ENCODE measurements at places on chromosomes 6 and 20.

- DNase-seq, result no peak
Observed at GRCh38 chr6:56868687-56869086, 86.2 kb upstream of the BEND6 start.

DNA sequence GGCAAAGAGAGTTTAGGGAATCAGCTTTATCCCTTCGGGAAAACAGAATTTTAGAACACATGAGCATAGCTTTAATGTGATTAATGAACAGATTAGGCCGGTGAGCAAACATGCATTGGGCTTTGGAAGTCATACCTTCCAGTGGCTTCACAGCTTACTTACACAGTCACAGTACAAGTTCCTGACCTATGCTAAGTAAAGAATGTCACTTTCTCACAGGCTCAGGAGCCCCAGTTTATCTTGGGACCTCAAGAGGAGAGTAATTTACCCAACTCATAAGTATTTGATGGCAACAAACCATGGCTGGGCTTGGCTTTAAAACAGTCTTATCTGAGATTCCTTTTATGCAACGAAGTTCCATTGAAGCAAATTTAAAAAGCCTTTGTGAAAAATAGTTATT is 195.9 kb downstream of the AKAP7 start:
- DNase-seq, result no peak

DNA sequence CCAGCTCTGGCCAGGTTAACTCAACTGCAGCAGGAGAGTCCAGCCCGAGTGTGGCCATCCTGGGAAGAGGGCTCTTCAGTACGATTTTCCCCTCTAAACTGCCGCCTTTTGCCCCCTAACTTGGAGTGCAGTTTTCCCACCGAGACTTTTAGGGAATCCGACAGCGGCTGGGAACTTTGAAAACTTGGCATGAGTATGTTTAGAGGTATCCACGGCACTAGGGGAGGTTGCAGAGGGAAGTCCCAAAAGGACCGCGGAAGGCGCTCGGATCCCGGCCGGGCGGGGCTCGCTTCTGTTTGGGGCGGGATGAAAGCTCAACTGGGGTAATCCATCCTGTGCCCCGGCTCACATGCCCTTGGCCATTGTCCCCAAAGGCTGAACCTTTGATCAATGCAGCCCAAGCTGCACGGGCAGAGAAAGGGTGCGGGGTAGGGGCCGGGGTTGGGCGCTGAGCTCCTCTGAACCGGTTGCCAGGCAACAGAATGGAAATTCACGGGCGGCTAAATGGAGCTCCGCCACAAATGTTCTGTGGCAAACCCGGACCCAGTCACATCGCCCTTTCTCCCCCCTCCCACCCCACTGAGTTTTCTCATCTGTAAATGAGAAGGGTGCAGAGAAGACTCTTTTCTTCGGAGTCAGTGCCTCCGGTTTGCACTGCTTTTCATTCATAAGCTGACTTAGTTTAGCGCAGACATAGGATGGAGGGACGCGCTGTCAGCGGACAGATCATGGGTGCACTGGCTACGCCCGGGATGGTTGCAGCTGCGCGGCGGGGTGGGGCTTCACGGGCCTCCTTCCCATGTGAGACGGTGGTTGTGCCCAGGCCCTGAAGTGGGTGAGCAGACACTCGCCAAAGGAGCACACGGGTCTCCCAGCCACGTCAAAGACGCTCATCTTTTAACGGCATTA is 2.3 kb downstream of the BMP6 start:
- DNase-seq, result no peak

- no peak for DNase-seq
Observed at GRCh38 chr6:163170294-163170883, 244.1 kb upstream of the QKI start.

- DNase-seq, result no peak
Observed at GRCh38 chr6:146781836-146782235, 183.1 kb downstream of the ADGB start.

GRCh38 chr6:96626759-96627364 is 63.9 kb downstream of the FHL5 start:
- no peak for DNase-seq

- DNase-seq, result no peak
Observed at GRCh38 chr6:13467216-13467600, 20.2 kb downstream of the GFOD1 start.

GRCh38 chr6:12007473-12007872 is 4.6 kb upstream of the HIVEP1 start:
- DNase-seq, result no peak

- DNase-seq, result no peak
Observed at GRCh38 chr20:44587035-44587980, 4.9 kb downstream of the PKIG start.

- peak; percentile 32 for DNase-seq
Observed at GRCh38 chr6:53347250-53347920, 1.4 kb downstream of the ELOVL5 start.

DNA sequence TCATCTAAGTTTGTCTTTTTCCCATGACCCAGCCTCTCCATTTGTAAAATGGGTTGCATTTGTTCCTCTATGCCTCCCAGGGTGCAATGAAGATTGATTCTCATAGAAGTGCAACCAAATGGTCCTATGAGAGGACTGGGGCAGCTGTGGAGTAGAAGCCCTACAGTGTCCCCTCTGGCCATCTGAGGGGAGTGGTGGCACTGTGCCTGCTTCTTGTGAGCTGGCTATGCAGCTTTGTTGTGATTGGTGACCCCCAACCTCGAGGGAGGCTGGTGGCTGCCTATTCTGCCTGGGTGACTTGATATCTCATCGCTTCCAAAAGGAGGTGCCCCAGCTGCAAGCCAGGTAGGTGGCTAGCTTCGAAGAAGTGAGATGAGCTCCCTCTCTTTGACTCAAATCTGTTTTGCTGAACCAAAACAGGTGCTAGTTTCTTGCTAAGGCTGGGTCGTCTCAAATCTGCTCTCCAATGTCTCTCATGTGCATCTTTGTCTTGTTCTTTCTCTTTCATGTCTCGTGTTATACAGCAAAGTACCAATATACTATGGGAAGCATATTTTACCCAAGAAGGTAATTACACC is 33.9 kb downstream of the TXLNB start:
- DNase-seq, result no peak

- DNase-seq, result no peak
Observed at GRCh38 chr6:108744996-108745395, 103.2 kb upstream of the ARMC2 start.

GRCh38 chr6:153989989-153990388 is 49.1 kb upstream of the OPRM1 start:
- DNase-seq, result no peak

DNA sequence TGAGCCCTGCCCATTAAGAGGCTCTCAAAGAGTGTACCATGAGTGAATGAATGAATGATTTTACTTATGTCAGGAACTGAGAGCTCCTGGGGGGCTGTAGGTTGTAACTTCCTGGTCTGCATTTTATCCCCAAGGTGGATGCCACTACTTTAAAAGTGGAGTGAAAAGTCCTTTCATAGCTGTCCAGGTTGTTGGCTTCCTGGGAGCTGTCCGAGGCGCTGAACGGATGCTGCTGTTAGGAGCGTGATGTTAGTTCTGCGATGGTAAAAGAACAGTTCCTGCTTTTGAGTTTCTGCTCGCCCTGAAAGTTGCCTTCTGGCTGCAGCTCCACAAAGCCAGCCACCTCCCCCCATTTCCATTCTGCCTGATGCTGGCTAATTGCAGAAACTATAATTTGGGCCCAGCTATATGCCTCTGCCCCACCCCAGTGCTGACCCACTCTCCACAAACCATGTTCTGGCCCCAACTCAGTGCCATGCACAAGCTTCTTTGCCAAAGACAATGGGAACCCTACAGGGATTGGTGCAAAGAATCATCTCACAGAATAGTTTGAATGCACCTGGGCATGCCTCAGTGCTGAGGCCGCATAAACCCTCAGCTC is 330.9 kb upstream of the CDH4 start:
- peak; percentile 15 for DNase-seq

DNA sequence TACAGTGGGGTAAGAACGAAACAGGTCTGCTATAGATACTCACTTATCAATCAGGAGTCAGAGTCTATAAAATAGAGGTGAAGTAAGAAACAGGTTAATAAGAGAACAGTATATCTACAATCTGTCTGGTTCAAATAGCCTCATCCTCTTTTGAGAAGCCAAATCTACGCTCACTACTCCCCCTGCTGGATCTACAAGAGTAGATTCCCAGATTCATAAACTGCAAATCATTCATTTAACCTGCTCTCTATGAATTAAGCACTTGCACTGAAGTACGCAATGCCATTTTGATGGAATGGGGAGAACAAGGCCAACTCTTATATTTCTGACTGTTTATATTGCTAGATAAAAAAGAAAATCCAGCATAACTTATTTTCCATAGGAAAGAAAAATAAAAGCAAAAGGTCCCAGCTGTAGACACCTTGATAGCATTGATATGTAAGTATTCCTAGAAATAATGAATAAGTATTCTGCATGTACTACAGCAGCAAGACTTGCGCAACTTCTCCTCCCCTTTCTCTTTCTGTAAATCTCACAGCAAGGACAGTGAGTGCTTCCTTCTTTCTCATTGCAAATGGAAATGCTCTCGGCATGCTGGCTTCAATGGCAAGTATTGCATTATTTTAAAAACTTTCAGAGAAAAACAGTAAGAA is 92.3 kb downstream of the RFX6 start:
- no peak for DNase-seq

- DNase-seq, result no peak
Observed at GRCh38 chr6:55423933-55424332, 96.7 kb downstream of the GFRAL start.

GRCh38 chr6:135195041-135195440 is 13.9 kb downstream of the MYB start:
- DNase-seq, result no peak
